ENCODE measurements at places on chromosomes 7 and 10.

DNA sequence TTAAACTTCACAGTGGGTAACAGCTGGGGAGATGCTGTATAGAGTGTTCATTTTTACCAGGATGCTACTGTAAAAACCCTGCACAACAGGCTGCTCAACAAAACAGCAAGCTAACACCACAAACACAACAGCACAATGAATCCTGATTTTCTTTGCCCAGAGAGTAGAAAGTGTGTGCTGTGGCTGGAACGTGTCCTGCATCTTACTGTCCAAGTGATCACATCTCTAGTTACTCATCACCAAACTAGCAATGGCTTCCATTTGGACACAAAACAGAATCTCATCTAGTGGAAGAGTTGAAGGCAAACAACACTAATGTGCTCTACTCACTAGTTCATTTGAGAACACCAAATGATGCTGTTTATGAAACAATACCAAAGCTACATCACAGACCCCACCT is 121.2 kb downstream of the SLC25A13 start:
- no peak for DNase-seq

DNA sequence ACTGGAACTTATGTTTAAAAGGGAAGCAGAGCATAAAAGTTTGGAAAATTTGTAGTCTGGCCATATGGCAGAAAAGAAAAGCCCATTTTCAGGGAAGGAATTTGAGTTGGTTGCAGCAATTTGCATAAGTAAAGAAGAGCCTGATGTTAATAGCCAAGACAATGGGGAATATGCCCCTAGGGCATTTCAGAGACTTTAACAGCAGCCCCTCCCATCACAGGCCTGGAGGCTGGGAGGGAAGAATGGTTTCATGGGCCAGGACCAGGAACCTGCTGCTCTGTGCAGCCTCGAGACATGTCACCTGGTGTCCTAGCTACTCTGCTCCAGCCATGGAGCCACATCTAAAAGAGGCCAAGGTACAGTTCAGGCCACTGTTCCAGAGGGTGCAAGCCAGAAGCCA is 35.3 kb downstream of the HTR7 start:
- DNase-seq, result no peak

DNA sequence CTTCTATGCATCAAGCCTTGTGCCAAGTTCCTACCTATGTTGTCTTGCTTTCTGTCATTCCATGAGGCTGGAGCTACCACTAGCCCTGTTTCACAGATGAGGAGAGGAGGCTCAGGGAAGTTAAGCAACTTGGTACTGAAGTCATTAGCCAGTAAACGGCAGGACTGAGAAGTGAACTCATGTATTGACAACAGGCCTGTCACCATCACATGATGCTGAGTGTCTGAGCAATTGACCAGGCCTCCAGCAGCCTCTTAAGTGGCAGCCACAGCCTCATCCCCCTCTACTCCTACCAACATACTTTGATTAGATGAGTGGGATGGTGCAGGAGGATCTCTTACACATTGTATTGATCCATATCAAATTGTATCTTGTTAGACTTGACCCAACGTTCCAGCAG is 317.6 kb downstream of the GRID1 start:
- no peak for DNase-seq

GRCh38 chr7:158273138-158273651 is 314.4 kb downstream of the PTPRN2 start:
- DNase-seq, result no peak

- DNase-seq, result no peak
Measured at GRCh38 chr7:20241194-20241910, 24.2 kb upstream of the MACC1 start.

Measured in HuH-7.5 (cell line).